Dermis microvascular lymphatic vessel endothelial cell (primary cell): ENCODE measurements at places on chromosomes 2 and 18. TPM values are rescaled to one million over a fixed set of nuclear protein-coding genes. Genes with fewer than 3 reads are reported as not detected.

- DNase-seq = peak; percentile 57
Measured at GRCh38 chr2:50951437-50951836, 80.5 kb downstream of the NRXN1 start.

DNA sequence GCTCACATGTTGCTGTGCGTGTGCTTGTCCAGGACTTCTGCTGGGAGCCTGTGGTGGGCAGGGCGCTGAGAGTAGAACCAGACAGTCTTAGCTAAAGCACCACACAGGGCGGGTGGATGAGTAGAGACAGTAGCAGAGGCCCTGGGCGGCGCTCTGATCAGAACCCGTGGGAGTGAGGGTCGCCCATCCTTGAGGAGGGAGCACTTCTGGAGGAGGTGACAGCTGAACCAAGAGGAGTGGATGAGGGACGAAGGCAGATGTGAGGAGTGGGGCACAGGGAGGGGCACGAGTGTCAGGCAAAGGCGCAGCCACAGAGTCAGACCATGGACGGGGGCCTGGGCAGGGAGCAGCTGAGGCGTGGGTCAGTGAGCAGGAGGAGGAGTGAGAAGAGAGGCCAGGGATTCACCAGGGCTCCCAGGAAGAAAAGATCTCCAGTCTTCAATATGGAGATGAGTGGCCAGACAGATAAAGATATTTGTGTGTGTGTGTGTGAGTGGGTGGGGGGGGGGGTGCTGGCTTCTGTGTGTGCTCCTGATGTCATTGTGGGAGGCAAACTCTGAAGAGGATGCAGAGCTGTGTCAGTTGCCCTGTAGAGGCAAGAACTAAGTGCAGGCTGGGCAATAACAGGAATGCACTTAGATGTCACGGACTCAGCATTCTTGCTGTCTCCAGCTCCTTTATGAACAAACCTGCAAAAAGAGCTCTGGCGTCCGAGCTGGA lies 79.6 kb downstream of the TPO start:
- DNase-seq = no peak

DNA sequence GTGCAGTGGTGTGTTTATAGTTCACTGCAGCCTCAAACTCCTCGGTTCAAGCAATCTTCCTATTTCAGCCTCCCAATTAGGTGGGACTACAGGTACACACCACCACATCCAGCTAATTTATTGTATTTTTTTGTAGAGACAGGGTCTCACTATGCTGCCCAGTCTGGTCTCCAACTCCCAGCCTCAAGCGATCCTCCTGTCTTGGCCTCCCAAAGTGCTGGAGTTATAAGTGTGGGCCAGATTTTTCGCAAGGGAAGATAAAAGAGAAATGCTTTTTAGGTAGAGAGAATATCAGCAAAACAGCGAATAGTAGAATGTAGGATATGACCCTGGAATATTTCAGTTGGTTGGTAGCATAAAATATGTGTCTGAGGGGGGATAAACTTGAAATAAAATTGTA lies 4.3 kb downstream of the DDX1 start:
- no peak for DNase-seq

DNA sequence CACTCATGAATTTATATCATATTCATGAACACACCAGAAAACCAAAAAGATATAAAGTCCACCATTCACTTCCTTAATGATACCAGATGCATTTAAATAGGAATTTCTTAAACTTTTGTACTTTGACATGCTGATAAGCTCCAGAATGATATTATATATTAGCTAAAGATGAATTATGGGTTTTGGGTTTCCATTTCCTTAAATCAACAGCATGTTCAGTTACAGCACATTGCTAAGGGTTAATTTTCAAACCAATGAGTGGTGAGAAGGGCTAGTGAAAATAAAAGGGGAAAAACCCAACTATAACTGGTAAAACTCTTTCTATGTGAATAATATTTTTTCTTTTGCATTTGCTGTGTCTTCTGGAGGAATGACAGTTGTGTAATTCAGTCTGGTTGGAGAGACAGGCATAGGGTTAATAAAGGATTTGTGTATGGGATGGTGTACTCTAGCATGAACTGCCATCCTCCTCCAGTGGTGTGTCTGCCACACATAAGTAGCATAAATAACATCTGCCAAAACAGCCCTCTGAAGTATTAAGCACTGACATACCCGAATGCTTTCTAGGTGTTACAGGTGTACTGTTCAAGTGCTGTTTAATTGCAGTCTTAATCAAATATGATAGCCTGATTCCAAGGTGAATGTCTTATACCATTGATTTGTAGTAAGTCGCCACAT lies 19.3 kb upstream of the CPS1 start:
- no peak for DNase-seq

DNA sequence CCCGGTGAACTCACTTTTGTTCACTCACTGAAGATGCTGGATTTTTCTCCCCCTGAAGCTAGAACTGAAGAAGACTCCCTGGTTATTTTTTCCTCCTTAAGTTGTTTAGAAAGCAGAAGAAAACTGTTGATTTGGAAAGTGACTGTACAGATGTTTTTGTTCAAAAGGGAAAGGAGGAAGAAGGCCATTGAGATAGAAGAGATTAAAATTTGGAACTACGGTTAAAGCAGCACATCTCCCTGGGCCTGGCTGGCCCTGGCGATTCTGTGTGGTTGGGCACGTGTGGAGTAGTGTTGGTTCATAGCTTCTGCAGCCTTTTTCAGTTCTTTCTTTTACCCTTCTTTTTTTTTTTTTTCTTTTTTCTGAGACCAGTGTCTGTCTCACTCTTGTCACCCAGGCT lies 109.2 kb downstream of the MAP4K4 start:
- no peak for DNase-seq

- DNase-seq = no peak
Measured at GRCh38 chr2:179636995-179637394, 224.4 kb downstream of the ZNF385B start.

DNA sequence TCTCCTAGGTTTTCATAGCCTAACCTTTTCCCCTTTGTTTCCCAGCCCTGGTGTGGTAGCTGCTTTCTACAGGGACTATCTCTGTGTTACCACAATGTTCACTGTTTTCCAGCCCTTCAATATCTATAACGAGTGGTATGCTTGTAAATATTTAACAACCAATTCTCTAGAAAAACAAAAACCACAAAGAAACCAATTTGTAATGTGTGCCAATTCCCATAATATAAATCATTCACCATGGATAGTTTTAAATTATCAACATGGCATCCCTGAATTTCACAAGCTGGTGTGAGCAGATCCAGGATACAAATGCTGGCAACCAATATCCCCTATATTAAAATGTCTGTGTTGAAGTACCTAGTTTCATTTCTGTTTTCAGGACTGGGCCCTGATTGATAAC lies 207.5 kb upstream of the FBXO11 start:
- DNase-seq = no peak

- no peak for DNase-seq
Measured at GRCh38 chr2:162127422-162127821, 24.6 kb downstream of the GCG start.

DNA sequence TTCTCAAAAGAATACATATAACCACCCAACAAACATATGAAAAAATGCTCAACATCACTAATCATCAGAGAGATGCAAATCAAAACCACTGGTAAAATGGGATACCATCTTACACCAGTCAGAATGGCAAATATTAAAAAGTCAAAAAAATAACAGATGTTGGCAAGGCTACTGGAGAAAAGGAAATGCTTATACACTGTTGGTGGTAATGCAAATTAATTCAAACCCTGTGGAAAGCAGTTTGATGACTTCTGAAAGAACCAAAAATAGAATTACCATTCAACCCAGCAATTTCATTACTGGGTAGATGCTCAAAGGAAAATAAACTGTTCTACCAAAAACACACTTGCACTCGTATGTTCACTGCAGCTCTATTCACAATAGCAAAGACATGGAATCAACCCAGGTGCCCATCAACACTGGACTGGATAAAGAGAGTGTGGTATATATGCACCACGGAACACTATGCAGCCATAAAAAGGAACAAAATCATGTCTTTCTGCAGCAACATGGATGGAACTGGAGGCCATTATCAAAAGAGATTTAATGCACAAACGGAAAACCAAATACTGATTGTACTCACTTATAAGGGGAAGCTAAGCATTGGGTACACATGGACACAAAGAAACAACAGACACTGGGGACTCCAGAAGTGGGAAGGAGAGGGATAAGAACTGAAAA lies 38.8 kb downstream of the NCKAP1 start:
- DNase-seq = no peak

- DNase-seq = no peak
Measured at GRCh38 chr2:209422191-209422754, 1.6 kb upstream of the MAP2 start.

DNA sequence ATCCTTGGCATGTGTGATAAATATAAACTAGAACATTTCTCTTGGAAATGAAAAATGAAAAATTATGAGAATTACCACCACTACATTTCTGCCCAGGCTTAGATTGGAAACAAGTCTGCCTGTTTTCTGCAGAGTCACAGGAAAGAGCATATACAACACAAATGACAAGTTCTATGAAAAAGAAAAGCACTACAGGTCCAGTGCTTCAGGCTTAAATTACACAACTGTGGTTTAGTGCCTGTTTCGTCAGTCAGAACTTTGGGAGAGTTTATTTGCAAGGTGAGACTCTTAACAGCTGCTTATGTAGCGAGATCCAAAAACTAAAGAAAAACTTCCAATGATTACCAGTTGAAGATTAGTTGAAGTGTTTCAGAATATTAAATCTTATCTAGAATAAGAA lies 68.9 kb downstream of the RTN4 start:
- DNase-seq = no peak

GRCh38 chr2:169354244-169354643 lies 8.1 kb downstream of the LRP2 start:
- no peak for DNase-seq

- DNase-seq = peak; percentile 97
Measured at GRCh38 chr2:191866675-191867506, 20.0 kb upstream of the CAVIN2 start.

- DNase-seq = no peak
Measured at GRCh38 chr2:180570864-180571263, 409.5 kb upstream of the UBE2E3 start.

GRCh38 chr2:30566631-30567030 lies 119.6 kb downstream of the LCLAT1 start:
- DNase-seq = no peak

- no peak for DNase-seq
Measured at GRCh38 chr2:214264171-214264570, 146.7 kb upstream of the VWC2L start.

GRCh38 chr18:79641722-79642497 lies 37.7 kb upstream of the CTDP1 start:
- no peak for DNase-seq

DNA sequence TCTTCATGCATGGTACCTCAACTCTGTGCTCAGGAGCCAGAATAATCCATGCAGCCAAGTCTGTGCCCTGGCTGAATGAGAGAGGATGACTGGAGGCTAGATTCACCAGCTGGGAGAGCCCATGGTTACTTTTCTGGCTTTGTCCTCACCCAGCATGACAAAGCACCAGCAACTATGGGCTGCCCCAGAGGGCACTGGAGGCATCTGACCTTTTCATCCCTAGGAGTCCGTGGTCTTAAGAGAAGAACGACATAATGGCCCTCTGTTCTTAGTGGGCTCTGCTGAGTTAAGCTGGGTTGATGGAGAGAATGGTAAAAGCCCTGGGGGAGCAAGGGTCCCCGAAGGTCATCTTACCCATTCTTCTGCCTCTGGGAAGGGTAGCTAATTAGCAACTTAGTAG lies 54.6 kb upstream of the TNP1 start:
- DNase-seq = no peak

- no peak for DNase-seq
Measured at GRCh38 chr2:65388051-65388531, 44.3 kb downstream of the SPRED2 start.

DNA sequence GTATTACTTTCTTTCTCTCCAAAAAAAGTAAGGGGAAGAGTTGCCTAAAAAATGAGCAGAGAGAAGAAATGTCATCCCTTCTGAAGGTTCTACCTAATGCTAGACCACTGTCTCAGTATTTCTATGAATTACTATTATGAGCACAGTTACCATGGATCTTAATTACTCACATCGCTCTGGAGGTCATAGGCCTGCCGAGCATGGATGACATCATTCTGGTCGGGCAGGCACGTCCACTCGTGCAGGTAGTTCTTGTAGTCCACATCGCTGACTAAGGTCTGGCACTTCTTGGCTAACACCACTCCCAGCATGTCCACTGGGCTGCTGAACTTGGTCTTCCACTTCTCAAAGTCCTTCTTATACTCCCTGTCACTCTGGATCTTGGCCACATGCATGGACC lies 106.9 kb downstream of the NEB start:
- DNase-seq = no peak

GRCh38 chr2:183172220-183172887 lies 48.1 kb downstream of the NUP35 start:
- no peak for DNase-seq

GRCh38 chr2:9225806-9226205 lies 19.2 kb downstream of the ASAP2 start:
- no peak for DNase-seq

DNA sequence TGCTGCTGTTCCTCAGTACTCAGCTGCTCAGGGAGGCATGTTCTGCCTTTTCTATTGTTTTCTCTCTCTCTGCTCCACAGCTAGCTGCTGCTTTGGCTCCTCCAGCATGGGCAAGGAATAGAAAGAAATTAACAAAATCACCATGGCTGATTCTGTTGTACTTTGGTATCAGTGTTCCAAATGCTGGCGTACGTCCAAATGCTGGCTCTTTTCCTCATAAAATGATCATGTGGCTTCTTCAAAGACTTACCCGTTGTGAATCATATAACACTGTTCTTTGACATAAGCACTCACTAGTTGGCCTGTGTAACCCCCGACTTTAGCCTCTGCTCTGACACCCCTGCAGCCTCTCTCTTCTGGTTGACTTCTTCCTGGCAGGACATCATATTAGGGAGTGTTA lies 547.6 kb downstream of the CPS1 start:
- no peak for DNase-seq

GRCh38 chr2:59858540-59858939 lies 694.9 kb downstream of the BCL11A start:
- DNase-seq = no peak

GRCh38 chr2:47888581-47889280 lies 17.6 kb downstream of the FBXO11 start:
- no peak for DNase-seq

- DNase-seq = no peak
Measured at GRCh38 chr2:44296653-44297052, 21.4 kb downstream of the SLC3A1 start.

DNA sequence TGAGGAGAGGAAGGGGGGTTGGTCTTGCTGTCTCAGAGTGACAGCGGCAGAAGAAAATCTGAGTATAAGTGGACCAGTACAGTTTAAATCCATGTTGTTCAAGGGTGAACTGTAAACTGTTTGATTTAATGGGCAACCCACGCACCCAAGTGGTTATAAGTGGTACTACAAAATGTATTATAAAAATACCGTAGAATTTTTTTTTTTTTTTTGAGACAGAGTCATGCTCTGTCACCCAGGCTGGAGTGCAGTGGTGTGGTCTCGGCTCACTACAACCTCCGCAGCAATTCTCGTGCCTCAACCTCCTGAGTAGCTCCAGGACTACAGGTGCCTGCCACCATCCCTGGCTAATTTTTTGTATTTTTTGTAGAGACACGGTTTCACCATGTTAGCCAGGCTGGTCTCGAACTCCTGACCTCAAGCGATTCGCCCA lies 2.1 kb upstream of the CHCHD5 start:
- DNase-seq = peak; percentile 70

GRCh38 chr2:11163439-11164317 lies 8.4 kb downstream of the SLC66A3 start:
- DNase-seq = no peak

ADAM23 gene
- 0.77 and 1.0 TPM in 2 replicates for total RNA-seq

DCDC2C gene
- 0.13 TPM in 2 replicates for total RNA-seq

OR6B2 gene
- total RNA-seq = not detected in 2 replicates

CYRIA gene
- total RNA-seq = 30.6 and 40.2 TPM in 2 replicates

TCF23 gene
- total RNA-seq = not detected in 2 replicates

FSHR gene
- total RNA-seq = not detected in 2 replicates

MREG gene
- 1.9 and 3.3 TPM in 2 replicates for total RNA-seq

SLC8A1 gene
- 0.13 TPM in 2 replicates for total RNA-seq

B3GNT7 gene
- total RNA-seq = 7.2 and 19.1 TPM in 2 replicates

ZNF521 gene
- total RNA-seq = 66.4 and 151 TPM in 2 replicates
